ENCODE measurements at places on chromosomes 16 and 17. TPM values are rescaled to one million over a fixed set of nuclear protein-coding genes. Genes with fewer than 3 reads are reported as not detected.

DNA sequence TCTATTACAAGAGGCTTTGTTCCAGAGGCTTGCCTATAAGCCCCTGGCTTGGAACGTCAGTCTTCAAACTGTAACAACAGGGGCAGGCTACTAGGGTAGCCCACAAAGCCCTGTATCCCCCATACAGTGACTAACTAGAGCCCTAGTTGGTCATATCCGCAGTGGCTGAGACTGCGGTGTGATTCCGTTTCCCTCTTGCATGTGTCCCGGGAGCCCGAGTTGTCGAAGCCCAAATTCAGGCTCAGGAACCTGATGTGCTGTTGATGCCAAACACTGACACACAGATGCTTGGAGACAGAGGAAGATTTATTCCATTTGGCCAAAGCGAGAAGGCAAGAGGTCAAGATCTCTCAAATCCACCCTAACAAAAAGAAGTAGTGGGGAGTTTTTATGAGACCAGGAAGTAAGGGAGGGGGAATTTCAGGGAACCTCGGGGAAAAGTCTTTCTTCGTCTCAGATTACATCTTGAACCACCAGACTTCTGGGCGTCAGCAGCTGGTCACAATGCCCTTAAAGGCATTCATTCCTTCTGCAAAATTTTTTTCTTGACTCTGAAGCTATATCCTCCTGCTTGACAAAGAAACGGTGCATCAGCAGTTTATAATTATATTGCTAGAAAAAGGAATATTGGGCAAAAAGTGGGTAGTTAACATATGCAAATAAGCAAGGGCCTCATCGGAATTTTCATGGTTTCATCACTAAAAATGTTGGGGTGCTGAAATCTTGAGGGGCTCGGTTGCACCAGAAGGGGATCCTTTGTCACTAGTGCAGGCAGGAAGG, 879 bp downstream of the SLFN5 start:
- H3K27ac ChIP-seq: peak overlapping the region; percentile 92
- peak; percentile 68 for DNase-seq
- H3K27me3 ChIP-seq: no peaks in the 10 kb centered on the region
- H3K36me3 ChIP-seq: peaks cover 38% of the 10 kb centered on the region

KRT12 gene
- not detected for total RNA-seq

GRCh38 chr16:24191876-24192402, 64.2 kb upstream of the CACNG3 start:
- peaks cover 43% of the 10 kb centered on the region for H3K36me3 ChIP-seq
- no peaks in the 10 kb centered on the region for H3K4me1 ChIP-seq
- H3K4me3 ChIP-seq: no peak overlapping the region
- DNase-seq: no peak

OR4D1 gene
- total RNA-seq: 0.70 TPM

GRCh38 chr17:55673743-55674506, 48.7 kb downstream of the TMEM100 start:
- H3K4me3 ChIP-seq: no peak overlapping the region
- H3K27ac ChIP-seq: no peak overlapping the region
- no peaks in the 10 kb centered on the region for H3K27me3 ChIP-seq
- DNase-seq: no peak
- H3K4me1 ChIP-seq: no peaks in the 10 kb centered on the region

SPN gene
- 45.7 TPM for total RNA-seq

SLC2A4 gene
- total RNA-seq: not detected

DNA sequence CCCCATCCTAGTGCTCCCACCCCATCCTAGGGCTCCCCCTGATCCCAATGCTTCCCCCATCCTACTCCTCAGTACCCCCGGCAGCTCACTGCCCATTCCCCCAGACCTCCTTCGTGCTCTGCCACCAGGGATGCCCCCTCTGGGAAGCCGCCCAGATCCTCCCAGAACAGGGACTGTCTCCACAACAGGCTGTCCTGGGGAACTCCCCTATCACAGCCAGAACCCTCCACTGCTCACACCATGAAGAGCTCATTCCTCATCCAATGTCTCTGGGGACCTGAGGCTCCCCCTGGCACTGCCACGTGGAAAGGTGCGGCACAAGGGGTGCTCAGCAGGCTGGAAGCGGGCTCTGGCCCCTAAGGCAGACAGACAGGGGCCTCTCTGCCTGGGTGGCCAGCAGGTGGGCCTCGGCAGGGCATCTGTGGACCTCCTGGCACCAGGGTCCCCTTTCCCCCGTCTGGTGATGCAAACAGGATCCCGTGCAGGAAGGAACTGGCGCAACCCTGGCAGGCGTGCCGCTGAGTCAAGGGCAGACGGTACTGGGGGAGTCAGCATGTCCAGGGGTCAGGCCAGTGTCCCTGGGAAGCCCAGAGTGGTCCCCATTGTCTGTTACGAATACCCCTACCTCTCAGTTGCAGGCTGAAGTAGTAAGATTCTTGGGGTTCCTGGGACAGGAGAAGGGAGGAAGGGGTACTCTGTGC, 14.8 kb upstream of the PVALEF start:
- H3K36me3 ChIP-seq: no peaks in the 10 kb centered on the region
- no peak for DNase-seq
- no peak overlapping the region for H3K4me3 ChIP-seq
- H3K27ac ChIP-seq: no peak overlapping the region

All from CD4-positive, alpha-beta T cell (primary cell).